ENCODE measurements at places on chromosomes 11 and 22.

DNA sequence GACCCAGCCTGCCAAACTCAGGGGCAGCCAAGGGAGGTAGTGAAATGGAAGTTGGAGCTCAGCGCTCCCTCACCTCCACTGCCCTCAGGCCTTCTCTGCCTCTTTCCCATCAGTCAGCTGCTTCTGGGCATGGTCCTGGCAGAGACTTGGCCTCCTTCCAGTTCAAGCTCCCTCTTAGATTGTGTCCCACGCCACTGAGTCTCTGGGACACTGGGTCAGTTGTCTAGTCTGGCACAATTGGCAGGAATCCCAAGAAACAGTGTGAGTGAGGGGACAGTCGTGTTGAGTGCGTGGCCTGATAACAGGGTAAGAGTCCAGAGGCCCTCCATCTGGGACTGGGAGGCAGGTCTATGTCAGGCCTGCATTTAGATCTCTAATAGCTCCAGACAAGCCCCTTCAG is 7.1 kb upstream of the SLC35E4 start:
- peaks cover 4% of the 10 kb centered on the region for H3K4me1 ChIP-seq
- H3K27me3 ChIP-seq, result no peaks in the 10 kb centered on the region
- H3K36me3 ChIP-seq, result no peaks in the 10 kb centered on the region
- DNase-seq, result no peak

GRCh38 chr22:48798281-48799226 is 1029.1 kb downstream of the BRD1 start:
- no peaks in the 10 kb centered on the region for H3K36me3 ChIP-seq
- DNase-seq, result no peak
- H3K4me1 ChIP-seq, result no peaks in the 10 kb centered on the region
- H3K4me3 ChIP-seq, result no peak overlapping the region
- no peak overlapping the region for H3K27ac ChIP-seq

DNA sequence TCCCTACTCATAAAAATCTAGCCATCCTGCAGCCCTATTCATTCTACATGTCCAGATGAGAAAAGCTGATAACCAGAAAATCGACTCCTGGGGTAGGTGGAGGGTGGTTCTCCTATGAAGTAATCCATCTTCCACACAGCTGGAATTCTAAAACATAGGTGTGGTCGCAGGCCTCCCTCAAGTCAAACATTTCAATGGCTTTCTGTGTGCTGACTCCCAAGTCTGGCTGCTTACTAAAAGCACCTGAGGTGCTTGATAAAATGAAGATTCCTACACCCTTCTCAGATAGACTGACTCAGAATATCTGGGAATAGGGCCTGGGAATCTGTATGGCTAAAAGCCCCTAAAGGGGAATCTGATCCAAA is 26.1 kb downstream of the IRAG1 start:
- no peaks in the 10 kb centered on the region for H3K36me3 ChIP-seq
- no peak for DNase-seq
- no peak overlapping the region for H3K4me3 ChIP-seq
- no peaks in the 10 kb centered on the region for H3K4me1 ChIP-seq
- no peak overlapping the region for H3K27ac ChIP-seq

- H3K36me3 ChIP-seq, result peaks cover 5% of the 10 kb centered on the region
- no peak overlapping the region for H3K27ac ChIP-seq
- peaks cover 17% of the 10 kb centered on the region for H3K27me3 ChIP-seq
These were observed 62.6 kb downstream of the TRAF6 start for GRCh38 chr11:36447514-36447913.

Data from T-helper 2 cell treated with Interferon-gamma antibody and Interleukin-4, amounts not matched to agents 5 μg/mL and 100 μg/mL, for 36 hours (primary cell).